Activated CD4-positive, alpha-beta T cell treated with anti-CD3 and anti-CD28 coated beads, Interleukin-2, amount 50 U/mL, for 1 hour (primary cell): ENCODE measurements at places on chromosomes 5 and 9.

DNA sequence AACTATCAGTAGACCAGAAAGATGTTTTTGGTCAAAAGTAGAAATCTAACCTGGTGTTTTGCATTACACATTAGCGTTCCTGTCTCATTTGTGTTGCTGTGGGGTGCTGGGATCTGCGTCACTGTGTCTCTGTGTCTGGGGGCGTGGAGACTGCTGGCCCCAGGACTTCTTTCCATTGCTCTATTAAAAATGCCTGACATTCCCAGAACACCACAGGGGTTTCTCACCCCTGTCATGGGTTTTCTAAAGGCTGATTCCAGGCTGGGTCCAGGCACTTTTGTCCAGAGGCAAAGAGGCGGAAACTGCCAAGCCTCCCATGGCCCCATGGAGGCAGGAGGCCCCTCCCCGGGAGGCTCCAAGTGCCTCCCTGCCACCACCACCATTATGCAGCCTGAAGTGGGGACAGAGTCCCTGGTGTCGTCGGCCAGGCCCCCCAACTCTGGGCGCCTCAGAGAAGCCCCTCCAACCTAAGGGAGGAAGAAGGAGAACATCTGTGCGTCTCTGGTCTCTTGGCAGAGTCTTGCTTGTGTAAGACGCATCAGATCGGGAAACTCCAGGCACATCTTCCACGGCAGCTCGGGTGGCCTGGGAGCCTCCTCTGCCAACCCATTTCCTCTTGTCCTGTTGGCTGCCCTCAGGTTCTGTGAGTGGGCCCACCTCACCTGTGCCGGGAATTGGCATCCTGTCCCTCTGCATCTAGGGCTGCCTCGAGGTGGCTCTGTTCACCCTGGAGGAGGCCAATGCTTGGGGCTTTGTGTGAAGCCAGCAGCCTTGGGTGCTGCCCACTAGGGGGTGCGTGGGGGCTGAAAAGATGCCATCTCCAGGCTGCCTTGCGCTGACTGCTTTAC, 13.8 kb upstream of the PLEKHG4B start:
- DNase-seq: no peak

DNA sequence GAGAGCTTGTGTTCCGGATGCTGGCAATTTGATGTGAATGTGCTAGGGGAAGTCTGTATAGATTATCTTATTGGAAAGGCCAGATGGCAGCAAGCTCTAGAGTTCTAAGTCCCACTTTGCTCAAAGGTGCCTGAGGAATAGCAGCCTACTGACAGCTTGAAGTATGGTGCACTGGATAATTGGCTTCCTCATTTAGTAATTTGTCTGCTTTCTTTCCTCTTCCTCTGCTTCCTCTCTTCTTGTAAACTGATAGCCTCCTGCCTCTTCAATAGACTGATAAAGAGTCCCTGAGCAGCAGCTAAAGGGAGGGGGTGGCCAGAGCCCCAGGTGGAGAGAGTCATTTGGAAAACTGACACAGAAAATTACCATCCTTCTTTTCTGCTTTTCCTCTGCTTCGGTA, 177.3 kb downstream of the FGF1 start:
- no peak for DNase-seq

DNA sequence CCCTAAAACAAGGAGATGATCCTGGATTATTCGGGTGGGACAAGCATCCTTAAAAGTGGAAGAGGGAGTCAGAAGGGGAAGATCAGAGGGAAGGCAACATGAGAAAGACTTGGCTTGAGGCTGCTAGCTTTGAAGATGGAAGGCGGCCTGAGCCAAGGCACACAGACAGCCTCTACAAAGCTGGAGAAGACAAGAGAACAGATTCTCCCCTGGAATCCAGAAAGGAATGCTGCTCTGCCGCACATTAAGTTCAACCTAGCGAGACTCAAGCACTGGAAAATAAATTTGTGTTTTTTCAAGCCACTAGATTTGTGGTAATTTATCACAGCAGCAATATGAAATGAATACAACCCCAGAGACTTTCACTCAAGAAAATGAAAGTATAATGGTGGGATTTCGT, 17.9 kb downstream of the SLC36A3 start:
- DNase-seq: no peak

- no peak for DNase-seq
These were observed 128.9 kb downstream of the ERCC6L2 start for GRCh38 chr9:96004379-96004778.

DNA sequence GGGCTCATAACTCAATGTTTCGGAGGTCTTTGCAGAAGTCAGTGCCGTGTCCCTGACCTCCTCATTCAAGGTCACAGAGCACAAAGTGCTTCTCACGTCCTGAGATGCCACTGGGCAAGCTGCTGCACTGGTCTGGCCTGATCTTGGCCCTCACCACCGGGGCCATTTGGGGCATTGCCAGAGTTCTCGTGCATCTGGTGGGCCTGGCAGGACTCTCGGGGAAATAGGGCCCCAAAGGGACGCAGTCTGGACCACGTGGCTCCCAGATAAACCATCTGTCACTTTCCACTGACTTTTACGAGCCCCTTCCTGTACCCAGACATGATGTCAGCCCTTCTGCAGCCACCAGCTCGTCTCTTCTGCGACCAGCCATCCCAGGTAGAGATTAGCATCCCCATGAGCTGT, 54.8 kb downstream of the HRH2 start:
- no peak for DNase-seq

DNA sequence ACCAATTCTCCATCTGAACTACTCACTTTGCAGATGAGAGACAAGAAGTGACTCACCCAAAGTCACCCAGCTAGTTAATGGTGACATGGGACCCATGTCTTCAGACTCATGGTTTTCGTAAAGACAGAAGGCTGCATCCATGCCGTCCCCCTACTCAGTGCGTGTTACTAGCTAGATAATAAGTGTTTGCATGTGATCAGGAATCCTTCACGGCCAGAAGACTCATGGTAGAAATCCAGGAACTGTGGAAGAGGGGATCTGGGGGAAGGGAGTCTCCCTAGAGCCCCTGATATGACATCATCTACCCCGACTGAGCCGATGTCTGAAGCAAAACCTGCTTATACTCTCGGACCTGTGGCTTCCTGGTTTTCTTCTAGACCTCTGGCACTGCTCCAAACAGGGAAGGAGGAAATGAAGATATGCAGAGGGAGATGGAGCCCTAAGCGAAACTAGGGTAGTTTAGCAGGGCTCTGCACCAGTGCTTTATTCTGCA, 3.3 kb downstream of the RNF183 start:
- DNase-seq: no peak

- no peak for DNase-seq
These were observed 243.8 kb downstream of the BNC2 start for GRCh38 chr9:16626577-16627130.

GRCh38 chr9:77802064-77802463, 153.9 kb upstream of the GNA14 start:
- no peak for DNase-seq

DNA sequence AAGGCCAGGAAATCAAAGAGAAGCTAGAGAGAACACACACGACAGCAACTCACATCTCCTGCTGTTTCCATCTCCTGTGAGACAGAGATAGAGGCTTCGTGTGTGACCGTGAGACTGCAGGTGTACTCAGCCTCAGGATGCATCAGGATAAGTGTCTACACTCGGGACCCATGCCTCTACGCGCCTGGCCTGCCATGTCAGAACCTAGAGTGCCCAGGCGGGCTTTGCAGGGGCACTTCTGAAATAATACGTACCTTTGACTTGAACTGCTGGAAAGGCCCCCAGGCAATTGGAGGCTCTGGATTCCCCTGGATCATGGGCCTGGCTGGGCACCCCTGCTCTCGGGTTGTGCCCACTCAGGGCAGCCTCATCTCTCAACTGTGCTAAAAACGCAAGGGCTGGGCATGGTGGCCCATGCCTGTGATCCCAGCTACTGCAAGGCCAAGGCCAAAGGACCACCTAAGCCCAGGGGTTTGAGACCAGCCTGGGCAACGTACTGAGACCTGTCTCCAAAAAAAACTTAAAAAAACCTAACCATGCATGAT, 13.0 kb downstream of the CLPTM1L start:
- no peak for DNase-seq
